ENCODE measurements at places on chromosomes 12 and 14. TPM values are rescaled to one million over a fixed set of nuclear protein-coding genes. Genes with fewer than 3 reads are reported as not detected.

The PTHLH gene
- total RNA-seq, result 0.25 TPM

The PEBP1 gene
- 142 TPM for total RNA-seq

The PLA2G1B gene
- not detected for total RNA-seq

The ERBB3 gene
- not detected for total RNA-seq

The SYNDIG1L gene
- total RNA-seq, result not detected

The HOXC11 gene
- total RNA-seq, result not detected

The SLC39A2 gene
- total RNA-seq, result not detected

Data from bladder microvascular endothelial cell (primary cell).